Left hindlimb (tissue), 1 donor: ENCODE measurements at places on chromosomes 13 and 19.

GRCh38 chr19:14659874-14660489, 14.7 kb downstream of the ADGRE3 start:
- DNase-seq = no peak

GRCh38 chr19:52993342-52994178, 20.2 kb upstream of the ERVV-1 start:
- DNase-seq = peak; percentile 83

GRCh38 chr13:112868308-112868707, 100.7 kb upstream of the MCF2L start:
- no peak for DNase-seq

GRCh38 chr13:114020750-114021463, 47.0 kb upstream of the C13orf46 start:
- no peak for DNase-seq

DNA sequence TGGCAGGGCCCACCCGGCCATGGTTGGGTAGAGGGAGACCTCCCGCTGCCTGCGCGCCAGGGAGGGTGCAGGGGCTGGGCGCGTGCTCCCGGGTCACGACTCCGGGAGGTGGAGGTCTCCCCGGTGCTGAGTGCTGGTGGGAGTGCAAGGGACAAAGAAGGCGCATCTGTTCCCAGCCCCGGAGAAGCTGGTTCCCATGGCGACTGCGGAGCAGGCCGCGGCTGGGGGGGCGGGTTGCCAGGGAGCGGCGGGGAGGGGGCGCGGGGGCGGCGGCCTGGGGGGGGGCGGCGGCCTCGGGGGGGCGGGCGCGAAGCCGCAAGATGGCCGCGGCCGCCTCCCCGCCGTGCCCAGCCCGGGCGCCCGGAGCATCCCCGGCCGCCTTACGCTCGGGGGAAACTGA, 1.2 kb downstream of the CBARP start:
- no peak for DNase-seq

- DNase-seq = no peak
Measured at GRCh38 chr13:98749501-98749900, 3.0 kb downstream of the SLC15A1 start.

DNA sequence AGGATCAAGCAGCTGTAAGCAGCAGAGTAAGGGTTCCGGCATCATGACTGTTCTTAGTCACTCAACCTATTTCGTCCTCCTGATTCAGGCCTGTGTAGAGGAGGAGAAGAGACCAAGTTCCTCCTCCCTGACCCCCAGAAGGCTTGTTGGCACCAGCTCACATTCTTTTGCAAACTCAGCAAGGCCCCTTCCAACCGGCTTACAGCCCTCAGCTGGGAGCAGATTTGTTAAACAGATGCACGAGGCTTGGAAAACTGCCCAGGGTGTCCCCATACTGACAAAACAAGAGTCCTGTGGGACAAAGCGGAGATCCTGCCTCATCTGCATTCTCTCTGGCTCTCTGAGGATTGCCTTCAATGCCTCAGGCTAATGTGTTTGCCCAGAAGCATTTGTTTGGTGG, 113.2 kb upstream of the SOX21 start:
- DNase-seq = peak; percentile 56

DNA sequence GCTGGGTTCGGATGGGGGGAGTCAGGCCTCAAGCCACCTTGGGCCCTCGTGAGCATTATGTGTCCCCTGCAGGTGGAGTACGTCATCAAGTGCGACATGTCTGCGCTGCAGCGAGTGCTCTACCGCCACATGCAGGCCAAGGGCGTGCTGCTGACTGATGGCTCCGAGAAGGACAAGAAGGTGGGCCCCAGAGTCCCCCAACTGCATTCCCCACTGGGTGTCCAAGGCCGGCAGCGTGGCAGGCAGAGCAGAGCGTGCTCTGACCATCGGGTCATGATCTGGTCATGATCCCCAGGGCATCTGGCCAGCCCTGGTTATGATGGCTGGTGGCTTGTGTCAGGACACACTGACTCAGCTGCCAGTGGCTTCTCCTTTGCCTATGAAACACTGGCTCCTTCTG, 63.4 kb downstream of the SMARCA4 start:
- DNase-seq = no peak

DNA sequence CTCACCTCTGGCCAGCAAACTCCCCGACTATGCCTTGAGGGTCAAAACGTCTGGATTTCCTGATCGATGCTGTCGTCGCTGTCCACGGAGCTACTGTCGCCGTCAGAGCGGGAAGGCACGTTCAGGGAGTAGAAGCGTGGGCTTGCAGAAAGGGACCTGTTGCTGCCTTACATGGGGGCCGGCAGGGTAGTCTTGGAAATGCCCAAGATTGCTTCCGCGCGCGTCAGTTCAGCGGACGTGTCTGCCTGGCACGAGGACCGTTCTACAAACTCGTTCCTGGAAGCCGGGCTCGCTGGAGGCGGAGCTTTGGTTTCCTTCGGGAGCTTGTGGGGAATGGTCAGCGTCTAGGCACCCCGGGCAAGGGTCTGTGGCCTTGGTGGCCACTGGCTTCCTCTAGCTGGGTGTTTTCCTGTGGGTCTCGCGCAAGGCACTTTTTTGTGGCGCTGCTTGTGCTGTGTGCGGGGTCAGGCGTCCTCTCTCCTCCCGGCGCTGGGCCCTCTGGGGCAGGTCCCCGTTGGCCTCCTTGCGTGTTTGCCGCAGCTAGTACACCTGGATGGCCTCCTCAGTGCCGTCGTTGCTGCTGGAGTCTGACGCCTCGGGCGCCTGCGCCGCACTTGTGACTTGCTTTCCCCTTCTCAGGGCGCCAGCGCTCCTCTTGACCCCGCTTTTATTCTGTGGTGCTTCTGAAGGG, 15.4 kb downstream of the RB1 start:
- DNase-seq = peak; percentile 60

DNA sequence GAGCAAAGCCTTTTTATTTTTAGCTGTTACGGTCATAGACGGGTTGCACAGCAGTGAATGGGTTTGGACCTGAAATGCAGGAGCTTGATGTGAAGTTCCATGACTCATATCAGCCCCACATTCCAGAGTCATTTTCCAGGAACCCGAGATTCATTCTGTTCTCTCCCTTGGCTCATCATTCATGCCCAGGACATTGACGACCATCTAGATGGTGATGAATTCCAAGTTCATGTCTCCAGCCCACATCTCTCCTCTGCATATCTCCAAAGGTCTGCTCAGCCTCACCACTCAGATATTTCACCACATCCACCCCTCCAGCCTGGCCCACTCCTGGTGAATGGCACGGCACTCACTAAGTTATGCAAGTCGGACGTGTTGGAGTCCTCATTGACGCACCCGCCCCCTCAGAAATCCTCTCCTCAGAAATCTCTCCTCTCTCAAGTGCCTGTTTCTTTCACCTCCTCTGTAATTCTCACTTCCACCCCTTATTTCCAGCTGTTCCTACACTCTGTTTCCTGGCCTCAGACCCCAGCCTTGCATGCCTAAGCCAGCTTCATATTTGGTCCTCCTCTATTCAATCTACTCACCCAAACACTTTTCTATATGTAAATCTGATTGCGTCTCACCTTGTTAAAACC, 83.1 kb downstream of the ALOX5AP start:
- DNase-seq = no peak

DNA sequence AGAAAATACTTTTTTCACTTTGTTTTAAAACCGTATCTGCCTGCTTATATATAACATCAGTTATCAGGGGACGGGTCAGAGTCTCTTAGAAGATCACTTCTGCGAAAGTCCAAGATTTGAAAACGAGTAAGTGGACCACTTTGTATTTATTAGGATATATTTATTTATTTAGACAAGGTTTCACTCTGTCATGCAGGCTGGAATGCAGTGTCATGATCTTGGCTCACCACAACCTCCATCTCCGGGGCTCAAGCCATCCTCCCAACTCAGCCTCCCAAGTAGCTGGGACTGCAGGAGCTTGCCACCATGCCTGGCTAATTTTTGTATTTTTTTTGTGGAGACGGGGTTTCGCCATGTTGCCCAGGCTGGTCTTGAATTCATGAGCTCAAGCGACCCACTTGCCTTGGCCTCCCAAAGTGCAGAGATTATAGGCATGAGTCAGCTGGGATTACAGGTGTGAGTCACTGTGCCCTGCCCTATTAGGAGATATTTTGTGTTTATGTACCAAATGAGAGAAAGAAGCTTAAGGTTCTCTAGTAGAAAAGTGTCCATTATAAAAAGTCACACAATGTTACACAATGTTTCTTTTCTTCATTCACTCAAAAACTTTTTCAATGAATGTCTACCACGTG, 39.5 kb downstream of the RASL11A start:
- no peak for DNase-seq

- DNase-seq = no peak
Measured at GRCh38 chr19:30522341-30522740, 150.2 kb downstream of the ZNF536 start.

DNA sequence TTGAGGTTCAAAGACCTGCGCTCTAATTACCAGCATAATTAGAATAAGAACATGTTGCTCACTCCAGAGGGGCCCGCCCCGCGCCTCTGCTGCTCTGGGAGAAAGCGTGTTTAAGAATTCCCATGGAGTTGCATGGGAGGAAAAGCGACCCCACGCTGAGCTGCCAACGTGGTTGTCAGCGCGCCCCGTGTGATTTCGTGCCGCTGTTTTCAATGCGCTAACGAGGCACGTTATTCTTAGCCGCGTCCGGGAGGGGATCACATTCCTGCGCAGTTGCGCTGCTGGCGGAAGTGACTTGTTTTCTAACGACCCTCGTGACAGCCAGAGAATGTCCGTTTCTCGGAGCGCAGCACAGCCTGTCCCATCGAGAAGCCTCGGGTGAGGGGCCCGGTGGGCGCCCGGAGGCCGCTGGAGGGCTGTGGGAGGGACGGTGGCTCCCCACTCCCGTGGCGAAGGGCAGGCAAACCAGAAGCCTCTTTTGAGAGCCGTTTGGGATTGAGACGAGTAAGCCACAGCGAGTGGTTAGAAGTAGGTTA, 173.8 kb upstream of the SOX1 start:
- DNase-seq = peak; percentile 65

- DNase-seq = no peak
Measured at GRCh38 chr13:74037762-74038161, 96.4 kb downstream of the KLF12 start.

DNA sequence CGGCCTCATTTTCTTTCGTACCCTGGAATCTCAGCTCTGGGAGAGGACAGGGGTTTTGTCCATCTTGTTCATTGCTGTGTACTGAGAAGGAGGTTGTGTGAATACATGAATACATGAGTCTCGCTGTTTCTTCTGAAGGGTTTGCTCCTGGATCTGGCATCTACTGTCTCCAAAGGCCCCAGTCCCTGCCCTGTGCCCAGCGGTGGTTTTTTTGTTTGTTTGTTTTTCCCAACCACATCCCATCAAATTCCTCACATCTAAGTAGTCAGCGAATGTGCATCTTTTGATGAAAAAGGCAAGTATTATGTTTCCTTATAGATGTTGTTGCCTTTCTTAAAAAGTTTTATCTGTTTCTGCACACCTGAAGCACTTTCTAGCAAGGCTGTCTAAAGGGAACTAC, 12.5 kb downstream of the DCAF15 start:
- DNase-seq = no peak

GRCh38 chr19:30645946-30646577, 273.9 kb downstream of the ZNF536 start:
- no peak for DNase-seq

GRCh38 chr19:33194886-33195644, 935 bp downstream of the LRP3 start:
- no peak for DNase-seq

DNA sequence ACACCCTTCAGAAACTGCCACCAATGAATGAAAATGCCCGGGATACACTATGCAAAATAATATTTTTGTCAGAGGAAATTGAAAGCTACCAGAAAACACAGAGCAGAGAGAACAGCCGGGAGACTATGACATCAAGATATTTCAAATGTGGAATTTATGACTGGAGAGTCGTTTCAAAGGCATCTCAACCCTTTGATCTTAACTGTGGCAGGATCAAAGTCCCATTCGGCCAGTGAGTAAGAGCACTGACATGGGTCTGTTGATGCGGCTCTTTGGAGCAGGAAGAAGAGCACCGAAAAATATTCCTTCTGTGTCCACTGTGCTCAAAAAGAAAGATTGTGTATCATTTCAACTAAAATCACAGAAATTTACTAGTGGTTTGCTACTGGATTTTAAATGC, 201.9 kb downstream of the RFC3 start:
- DNase-seq = no peak

DNA sequence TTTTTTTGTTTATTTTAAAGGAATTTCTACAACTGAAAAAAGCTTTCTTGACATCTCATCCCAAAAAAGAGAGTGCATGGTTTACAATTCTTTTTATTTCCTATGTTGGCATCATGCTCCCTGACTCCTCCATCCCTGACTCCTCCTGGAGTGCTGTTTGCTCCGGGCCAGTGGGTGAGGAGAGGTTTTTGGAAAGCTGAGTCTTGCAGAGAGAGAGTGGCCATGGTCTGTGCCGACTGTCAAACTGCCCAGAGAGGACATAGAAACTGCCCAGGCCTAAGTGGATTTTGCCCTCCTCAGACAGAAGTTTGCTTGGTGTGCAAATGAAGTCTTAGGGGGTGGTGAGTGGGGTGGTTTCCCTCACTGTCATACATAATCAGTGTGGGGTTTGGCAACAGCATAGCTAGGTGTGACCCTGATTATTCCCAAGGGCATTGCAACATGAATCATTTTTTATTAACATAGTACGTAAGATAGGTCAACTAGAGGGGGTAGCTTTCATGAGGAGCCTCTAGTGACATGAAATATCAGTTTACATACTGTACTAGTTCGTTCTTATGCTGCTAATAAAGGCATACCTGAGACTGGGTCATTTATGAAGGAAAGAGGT, 179.8 kb upstream of the UBL3 start:
- DNase-seq = no peak

GRCh38 chr13:103012646-103013045, 53.6 kb downstream of the SLC10A2 start:
- no peak for DNase-seq

GRCh38 chr13:112330479-112331381, 45.4 kb upstream of the SPACA7 start:
- DNase-seq = no peak

- DNase-seq = no peak
Measured at GRCh38 chr13:29535663-29536655, 59.5 kb downstream of the SLC7A1 start.

GRCh38 chr19:10983026-10983425, 22.2 kb downstream of the SMARCA4 start:
- no peak for DNase-seq

DNA sequence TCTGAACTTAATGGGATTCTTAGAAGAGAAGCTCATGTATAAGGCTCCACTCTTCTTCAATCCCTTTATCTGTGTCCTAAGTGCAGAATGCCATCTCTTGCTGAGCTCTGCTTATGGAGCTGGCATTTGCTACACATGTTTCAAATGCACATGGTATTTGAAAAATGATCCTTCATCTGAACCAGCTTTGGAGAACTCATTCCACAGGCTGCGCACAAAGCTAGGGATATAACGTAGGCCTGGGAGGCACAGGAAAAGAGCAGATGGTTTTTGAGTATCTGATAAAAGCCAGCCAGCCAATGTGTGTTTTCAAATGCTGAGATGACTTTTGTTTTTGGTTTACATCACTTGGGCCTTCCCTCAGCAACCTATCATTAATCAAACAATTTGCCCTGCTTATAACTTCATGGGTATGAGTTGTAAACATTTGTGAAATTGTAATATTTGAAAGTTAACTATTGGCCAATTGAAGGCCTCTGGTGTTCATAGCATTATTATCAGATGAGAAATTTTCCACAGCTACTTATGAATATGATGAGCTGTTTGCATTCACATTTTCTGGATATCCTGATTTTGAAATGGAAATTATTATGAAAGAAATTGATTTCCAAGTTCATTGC, 729.0 kb downstream of the FGF9 start:
- no peak for DNase-seq
